Aorta (tissue), 5 donors: ENCODE measurements at places on chromosomes 11 and 22. TPM values are rescaled to one million over a fixed set of nuclear protein-coding genes. Genes with fewer than 3 reads are reported as not detected.

OR51B4 gene
- total RNA-seq, result not detected

- DNase-seq, result no peak
These were observed at the start of gene BLID for GRCh38 chr11:122115524-122116379. TSS of gene BLID (minus strand) at chr11:122116215. CDS start at chr11:122115922, 293 bp downstream.

DNA sequence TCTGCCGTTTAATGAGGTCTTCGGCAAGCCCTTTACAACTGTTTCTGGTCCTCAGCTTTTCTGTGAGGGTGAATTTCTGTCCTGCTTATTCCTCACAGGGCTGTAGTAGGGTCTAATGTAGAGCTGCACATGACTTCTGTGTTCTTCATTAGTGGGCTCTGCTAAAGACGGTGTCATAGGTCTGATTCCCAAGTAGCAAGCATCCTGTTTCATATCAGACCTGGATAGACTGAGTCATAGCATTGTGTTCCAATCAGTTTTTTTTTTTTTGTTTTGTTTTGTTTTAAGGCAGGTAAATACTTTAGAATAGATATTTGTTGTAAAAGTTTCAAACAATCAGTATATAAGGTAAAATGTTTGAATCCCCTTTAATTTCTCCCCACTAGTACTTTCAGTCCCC lies 35.4 kb downstream of the BIRC2 start:
- no peak for DNase-seq

GRCh38 chr11:111718859-111719258 lies 47.3 kb downstream of the PPP2R1B start:
- no peak for DNase-seq

DEPDC7 gene
- total RNA-seq, result 0.78 TPM

ZBTB16 gene
- total RNA-seq, result 54.5 TPM

TSPAN18 gene
- 34.8 TPM for total RNA-seq

DNA sequence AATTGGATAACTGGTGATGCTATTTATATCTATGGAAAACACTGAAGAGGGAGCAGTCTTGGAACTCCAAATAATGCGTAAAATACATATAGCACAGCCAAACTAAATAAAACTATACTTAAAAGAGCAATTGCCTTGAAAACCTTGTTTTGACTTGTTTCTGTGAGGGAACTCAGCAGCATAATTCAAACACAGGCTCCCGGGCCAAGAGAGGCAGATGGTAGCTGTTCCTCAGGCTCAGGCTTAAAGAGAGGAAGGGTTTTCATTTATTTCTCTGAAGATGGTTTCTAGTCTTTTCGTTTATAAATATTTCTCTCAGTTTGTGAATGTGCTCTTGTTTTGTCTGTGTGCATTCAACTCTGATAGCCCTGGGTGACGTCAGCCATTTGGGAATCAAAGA lies 82.4 kb downstream of the FANCF start:
- no peak for DNase-seq

TM7SF2 gene
- total RNA-seq, result 7.2 TPM

SYT9 gene
- 0.18 TPM for total RNA-seq

DNA sequence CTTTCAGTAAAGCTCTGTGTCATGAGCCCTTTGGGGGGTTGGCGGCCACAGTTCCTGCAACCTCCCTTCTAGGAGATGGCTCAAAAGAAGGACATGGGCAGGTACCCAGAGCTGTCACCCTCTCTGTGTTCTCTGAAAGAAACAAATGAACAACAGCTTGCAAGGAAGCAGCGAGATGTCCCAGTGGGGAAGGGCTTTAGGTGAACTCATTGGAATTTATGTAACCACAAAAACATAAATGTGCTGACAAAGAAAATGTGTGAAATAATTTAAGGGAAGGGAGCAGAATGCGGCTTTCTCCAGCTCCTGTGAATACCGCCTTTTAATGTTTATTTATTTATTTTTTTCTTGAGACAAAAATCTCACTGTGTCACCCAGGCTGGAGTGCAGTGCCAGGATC lies 3.3 kb downstream of the PARVG start:
- DNase-seq, result no peak

KRTAP5-8 gene
- not detected for total RNA-seq

GRCh38 chr22:38872831-38873248 lies 824 bp upstream of the CBX6 start:
- DNase-seq, result peak; percentile 88

DNA sequence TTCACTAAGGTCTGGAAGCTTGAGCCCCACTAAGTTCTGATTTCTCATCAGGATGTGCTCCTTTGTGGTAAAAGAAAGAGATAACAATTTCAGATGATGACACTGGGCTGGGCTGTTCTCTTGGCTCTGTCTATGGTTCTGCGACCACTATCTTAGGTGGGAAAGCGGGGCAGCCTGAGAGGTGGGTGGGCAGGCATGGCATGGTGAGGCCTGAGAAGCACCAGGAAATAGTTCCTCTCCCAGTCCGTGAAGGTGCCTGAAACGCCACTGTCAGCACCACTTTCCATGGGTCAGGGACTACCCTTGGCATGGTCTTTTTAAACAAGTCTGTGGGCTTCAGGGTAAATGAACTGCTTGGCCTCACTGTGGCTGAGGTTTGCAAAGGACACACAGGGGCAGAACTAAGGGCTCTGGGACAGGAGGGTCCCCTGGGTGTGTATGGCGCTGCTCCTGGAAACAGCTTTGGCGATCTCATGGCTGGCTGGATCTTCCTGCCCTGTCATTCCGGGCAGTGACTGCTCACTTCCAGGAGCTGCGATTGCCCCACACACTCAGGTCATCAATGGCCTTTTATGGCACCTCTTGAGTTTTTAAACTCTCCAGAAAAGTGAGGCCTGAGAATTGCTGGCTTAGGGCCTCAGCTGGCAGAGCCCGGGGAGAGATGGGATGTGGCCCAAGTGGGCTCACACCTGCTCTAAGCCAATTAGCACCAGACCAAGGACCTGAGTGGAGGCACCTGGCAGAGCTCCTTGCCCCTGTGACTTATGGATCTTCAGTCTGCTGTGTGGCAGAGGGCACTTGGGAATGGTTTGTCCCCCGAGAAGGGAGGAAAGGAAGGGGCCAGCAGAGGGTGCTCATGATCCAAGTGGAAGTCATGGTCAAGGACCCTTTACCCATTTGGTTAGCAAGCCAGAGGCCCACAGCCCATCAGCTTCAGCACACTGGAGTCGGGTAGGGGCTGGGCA lies 55.6 kb upstream of the LYVE1 start:
- DNase-seq, result no peak

- DNase-seq, result no peak
These were observed 129.4 kb upstream of the PAX6 start for GRCh38 chr11:31940371-31941037.

DNA sequence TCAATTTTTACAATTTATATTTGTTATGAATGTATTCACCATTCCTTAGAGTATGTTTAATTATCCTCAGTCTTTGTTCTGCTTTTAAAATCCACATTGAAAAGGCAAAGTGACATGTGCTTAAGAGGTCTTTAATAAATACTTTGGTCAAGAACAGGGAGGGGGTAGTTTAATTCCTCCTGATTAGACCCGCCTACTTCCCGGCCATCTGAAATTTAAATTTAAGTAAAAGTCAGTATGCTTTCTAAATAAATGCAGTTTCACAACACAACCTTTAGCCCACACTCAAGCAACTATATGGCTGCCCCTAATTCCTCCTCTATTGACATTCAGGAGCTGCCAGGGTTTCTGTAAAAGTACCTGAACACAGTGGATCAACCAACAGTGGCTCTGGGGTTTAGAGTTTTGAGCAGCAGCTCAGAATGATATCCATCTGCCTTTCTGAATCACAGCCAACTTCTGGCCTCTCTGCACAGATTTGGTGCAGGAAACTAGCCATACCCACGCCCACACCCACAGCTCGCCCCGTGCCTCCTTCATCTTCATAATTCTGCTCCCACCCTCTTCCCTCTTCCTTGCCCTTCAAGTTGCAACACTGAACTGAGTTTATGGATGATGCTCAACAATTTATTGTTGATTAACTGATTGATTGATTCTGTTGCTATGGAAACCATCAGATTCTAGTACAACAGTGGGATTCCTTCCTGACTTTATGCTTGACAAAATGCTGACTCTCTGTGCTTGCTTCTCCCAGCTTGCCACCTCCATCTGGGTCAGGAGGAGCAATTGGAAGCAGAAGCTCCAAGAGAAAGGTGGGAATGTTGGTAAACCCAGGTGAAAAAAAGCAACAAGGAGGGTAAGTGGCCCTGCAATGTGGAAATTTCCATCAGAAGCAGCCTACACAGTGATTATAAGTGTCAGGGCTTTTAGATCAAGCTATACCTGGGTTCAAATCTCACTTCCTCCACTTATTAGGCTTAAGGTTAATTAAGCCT lies 70.8 kb downstream of the PANX1 start:
- no peak for DNase-seq

GRCh38 chr11:12834630-12835029 lies 160.4 kb downstream of the TEAD1 start:
- no peak for DNase-seq

DNA sequence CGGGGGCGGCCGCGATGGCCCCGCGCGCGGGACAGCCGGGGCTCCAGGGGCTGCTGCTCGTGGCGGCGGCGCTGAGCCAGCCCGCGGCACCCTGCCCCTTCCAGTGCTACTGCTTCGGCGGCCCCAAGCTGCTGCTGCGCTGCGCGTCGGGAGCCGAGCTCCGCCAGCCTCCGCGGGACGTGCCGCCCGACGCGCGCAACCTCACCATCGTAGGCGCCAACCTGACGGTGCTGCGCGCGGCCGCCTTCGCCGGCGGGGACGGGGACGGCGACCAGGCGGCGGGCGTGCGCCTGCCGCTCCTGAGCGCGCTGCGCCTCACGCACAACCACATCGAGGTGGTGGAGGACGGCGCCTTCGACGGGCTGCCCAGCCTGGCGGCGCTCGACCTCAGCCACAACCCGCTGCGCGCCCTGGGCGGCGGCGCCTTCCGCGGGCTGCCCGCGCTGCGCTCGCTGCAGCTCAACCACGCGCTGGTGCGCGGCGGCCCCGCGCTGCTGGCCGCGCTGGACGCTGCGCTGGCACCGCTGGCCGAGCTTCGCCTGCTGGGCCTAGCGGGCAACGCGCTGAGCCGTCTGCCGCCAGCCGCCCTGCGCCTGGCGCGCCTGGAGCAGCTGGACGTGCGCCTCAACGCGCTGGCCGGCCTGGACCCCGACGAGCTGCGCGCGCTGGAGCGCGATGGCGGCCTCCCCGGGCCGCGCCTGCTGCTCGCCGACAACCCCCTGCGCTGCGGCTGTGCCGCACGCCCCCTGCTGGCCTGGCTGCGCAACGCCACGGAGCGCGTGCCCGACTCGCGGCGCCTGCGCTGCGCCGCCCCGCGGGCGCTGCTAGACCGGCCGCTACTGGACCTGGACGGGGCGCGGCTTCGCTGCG lies 697 bp downstream of the TPBGL start:
- peak; percentile 96 for DNase-seq

GRCh38 chr11:64566915-64567891 lies 23.8 kb upstream of the SLC22A12 start:
- no peak for DNase-seq

FXYD2 gene
- 4.7 TPM for total RNA-seq

- DNase-seq, result no peak
These were observed 111.9 kb downstream of the MED15 start for GRCh38 chr22:20619045-20619892.

DNA sequence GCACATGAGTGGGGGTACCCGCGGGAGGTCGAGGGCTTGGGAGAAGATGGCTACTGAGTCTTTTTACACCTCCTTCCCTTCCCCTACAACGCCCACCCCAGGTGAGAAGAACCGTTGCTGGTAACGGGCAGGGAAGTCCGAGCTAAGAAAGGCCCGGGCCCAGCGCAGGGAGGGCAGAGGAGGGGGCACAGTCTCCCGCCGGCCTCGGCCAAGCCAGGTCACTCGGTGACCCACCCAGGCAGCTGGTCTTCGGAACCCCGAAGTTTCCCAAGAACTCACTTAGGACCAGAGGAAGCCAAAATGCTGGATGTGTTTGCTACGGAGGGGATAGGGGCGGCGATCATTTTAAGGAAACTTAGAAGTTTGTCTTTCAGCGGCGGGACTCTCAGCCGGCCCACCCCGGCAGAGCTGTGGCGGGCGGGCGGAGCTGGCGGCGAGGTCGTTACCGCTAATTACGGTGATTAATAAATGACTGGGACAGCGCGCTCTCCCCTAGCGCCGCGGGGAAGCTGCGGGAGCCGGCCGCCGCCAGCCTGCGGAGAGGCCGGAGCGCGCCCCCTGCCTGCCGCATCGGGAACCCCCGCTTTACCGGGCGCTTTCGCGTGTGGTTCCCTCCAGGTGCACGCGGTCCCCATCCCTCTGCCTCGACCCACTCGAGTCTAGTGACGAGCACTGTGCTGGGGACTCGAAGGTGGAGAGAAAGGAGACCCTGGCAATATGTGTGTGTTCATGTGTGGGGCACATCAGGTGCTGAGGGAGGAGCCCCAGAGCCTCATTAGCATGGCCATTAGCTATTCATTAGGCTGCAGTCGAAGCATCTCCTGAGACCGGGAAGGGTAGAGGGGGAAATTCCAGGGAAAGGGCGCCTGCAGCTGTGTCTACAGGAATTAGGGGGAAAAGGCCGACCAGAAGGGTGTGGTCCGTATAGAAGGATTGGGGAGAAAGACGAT lies 945 bp downstream of the ROBO3 start:
- peak; percentile 87 for DNase-seq

GRCh38 chr22:42170946-42171345 lies 40.3 kb upstream of the CYP2D6 start:
- no peak for DNase-seq

SCGB1D2 gene
- total RNA-seq, result not detected

- no peak for DNase-seq
These were observed 4.1 kb downstream of the BEST1 start for GRCh38 chr11:61954106-61954850.

- DNase-seq, result no peak
These were observed 2.1 kb upstream of the PRR33 start for GRCh38 chr11:1893581-1894359.

DNA sequence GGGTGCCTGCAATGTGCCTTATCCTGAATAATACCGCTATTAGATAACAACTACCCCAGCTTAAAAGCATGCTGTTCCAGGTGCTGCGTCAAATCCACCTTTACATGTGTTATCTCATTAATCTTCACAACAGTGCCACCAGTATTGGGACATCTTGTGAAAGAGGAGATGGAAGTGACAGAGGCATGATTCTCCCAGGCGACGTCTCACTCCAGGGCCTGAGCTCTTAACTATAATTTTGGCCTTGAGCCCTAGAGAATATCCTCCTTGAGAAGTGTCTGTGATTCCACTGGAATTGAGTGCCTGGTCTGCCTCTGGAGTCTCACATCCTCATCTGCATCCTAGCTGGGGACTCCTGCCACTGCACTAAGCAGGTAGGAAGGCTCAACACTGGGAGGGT lies 43.8 kb downstream of the RPL27A start:
- DNase-seq, result no peak

GRCh38 chr11:126636911-126637794 lies 281.7 kb downstream of the ST3GAL4 start:
- no peak for DNase-seq

- no peak for DNase-seq
These were observed 23.8 kb downstream of the TAF1D start for GRCh38 chr11:93717501-93717900.
